ENCODE measurements at places on chromosomes 4 and X. TPM values are rescaled to one million over a fixed set of nuclear protein-coding genes. Genes with fewer than 3 reads are reported as not detected.

DNA sequence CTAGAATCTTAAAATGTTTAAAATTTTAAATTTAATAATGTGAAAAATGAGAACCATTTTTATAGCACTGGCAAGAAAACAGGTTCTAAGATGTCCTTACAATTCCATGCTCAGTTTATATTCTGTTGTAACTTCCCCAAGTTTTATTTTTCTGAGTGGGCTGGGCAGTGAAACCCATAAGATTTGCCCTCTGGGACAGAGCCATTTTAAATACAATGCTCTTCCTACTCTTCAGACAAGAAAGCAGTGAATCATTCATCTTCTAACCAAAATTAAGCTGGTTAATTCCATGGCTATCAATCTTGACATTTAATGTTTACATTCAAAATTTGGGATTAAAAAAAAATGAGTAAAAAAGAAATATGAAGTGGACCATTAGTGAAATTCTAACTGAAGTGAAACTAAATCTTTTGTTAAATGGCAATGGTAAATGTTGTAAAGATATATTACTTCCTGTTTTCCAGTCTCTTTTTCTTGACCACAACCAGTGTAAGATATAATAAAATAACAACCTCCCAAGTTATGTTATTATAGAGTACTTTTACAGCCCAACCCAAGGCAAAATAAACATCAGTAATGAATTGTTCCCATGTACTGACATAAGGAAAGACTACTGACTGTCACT lies 37.2 kb upstream of the PTPN13 start:
- peak; percentile 12 for DNase-seq
- H3K36me3 ChIP-seq: no peaks in the 10 kb centered on the region
- no peaks in the 10 kb centered on the region for H3K27me3 ChIP-seq
- no peak overlapping the region for H3K4me3 ChIP-seq

Gene SLITRK4
- total RNA-seq: 0.99 TPM

GRCh38 chrX:133868682-133869081 lies 116.7 kb downstream of the GPC3 start:
- H3K36me3 ChIP-seq: no peaks in the 10 kb centered on the region
- DNase-seq: no peak
- H3K27me3 ChIP-seq: no peaks in the 10 kb centered on the region
- H3K27ac ChIP-seq: no peak overlapping the region

- no peak for DNase-seq
- H3K4me3 ChIP-seq: no peak overlapping the region
- no peaks in the 10 kb centered on the region for H3K4me1 ChIP-seq
- no peaks in the 10 kb centered on the region for H3K27me3 ChIP-seq
- no peaks in the 10 kb centered on the region for H3K36me3 ChIP-seq
Measured at GRCh38 chr4:13876131-13876530, 248.6 kb upstream of the BOD1L1 start.

Gene SHISA3
- total RNA-seq: 0.33 TPM

Gene MAP7D2
- under 0.01 TPM for total RNA-seq

DNA sequence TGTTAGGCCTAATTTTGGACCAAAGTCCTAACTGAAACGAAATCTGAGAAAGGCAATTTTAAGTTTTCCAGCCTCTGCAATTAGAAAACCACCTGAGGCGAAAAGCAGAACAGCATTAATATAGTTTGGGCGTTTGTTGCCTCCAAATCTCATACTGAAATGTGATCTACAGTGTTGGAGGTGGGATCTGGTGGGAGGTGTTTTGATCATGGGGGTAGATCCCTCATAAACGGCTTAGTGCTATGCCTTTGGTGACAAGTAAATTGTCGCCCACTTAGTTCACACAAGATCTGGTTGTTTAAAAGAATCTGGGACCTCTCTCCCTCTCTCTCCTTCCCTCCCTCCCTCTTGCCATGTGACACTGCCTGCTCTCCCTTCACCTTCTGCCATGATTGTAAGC lies 5.7 kb downstream of the FAM241A start:
- no peaks in the 10 kb centered on the region for H3K27me3 ChIP-seq
- H3K36me3 ChIP-seq: no peaks in the 10 kb centered on the region
- no peaks in the 10 kb centered on the region for H3K4me1 ChIP-seq
- no peak for DNase-seq
- H3K27ac ChIP-seq: no peak overlapping the region
- no peak overlapping the region for H3K4me3 ChIP-seq

DNA sequence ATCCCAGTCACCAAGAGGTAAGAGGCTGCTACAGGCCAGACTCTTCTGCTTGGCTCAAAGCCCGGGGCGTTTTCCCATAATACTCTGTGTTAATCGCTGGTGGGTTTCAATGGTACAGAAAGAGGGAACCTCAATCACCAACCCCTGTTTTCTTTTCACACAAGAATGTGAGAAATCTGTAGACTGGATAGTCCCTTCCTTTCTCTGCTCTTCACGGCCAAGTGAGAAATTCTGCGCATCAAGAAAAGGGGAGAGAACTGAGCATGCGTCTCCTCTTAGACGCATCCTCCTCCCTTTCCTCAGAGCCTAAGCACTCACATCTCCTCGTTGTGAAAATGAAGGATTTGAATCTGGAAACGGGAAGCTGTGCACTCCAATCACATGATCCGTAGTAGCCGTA lies 64.7 kb downstream of the CLNK start:
- H3K4me1 ChIP-seq: no peaks in the 10 kb centered on the region
- no peaks in the 10 kb centered on the region for H3K36me3 ChIP-seq
- no peak overlapping the region for H3K4me3 ChIP-seq
- no peak overlapping the region for H3K27ac ChIP-seq
- H3K27me3 ChIP-seq: no peaks in the 10 kb centered on the region

Gene ZBED1
- 27.7 TPM for total RNA-seq

Gene AWAT2
- total RNA-seq: not detected

Gene SPANXA2
- total RNA-seq: not detected

Gene SLC9B1
- 2.0 TPM for total RNA-seq

Gene MGARP
- total RNA-seq: 12.3 TPM

- peak; percentile 23 for DNase-seq
- H3K4me1 ChIP-seq: peaks cover 9% of the 10 kb centered on the region
- H3K27me3 ChIP-seq: no peaks in the 10 kb centered on the region
- H3K4me3 ChIP-seq: no peak overlapping the region
- H3K27ac ChIP-seq: no peak overlapping the region
- peaks cover 5% of the 10 kb centered on the region for H3K36me3 ChIP-seq
Measured at GRCh38 chr4:139530833-139531427, 25.1 kb downstream of the SETD7 start.
